ENCODE measurements at places on chromosomes 5 and 9.

- DNase-seq = no peak
Observed at GRCh38 chr5:51388488-51389287, 5.4 kb downstream of the ISL1 start.

DNA sequence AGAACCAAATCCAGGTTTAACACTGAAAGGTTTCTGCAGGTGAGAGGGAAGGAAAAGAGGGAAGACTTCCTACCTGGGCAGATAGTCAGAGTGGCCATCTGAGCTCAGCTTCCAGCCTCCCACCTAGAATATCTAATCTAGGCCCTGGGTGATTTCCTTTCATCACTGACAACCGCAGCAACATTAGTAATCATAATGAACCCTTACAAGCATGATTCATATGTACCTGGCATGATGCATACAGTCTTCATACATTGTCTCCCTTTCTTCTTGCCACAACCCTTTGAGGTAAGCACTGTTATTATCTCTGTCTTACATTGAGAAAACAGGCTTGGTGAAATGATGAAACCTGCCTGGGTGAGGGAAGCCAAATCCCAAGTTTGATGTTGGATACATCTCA, 13.5 kb downstream of the AFAP1L1 start:
- no peak for DNase-seq

DNA sequence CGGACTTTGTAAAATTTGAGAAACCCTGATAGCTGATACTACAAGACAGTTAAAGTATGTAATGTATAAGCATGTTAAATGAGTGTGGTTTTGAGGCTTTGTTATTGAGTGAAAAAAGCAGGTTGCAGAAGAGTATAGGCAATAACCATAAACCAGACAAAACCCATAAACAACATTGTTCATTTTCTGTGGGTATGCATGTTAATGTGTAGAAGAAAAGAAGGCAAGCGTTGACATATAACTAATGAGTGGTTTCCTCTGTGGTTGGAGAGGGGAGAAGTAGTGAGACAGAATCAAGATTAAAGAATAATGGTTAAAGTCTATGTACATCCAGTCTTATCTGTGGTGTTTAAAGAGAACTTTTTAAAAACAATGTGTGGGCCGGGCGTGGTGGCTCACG, 26.2 kb downstream of the RAD23B start:
- no peak for DNase-seq

DNA sequence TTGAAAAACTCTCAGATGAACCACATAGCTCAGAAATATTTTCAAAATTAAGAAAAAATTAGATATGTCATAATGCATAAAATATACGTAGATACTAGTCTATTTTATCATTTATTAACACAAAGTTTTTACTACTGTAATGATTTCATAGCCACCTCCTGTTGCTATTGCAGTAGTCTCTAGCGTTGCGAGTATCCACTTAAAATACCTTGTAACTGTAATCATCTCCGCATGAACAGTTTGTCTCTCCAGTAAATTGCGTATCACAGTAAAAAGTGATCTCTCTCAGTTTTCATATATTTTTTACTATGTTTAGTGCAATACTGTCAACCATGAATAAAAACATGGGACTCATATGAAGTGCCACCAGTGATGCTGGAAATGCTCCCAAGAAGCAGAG, 417.9 kb upstream of the ZNF462 start:
- DNase-seq = no peak

- DNase-seq = no peak
Observed at GRCh38 chr5:158152136-158152535, 293.2 kb upstream of the CLINT1 start.

Measured in hindlimb muscle (tissue), 1 donor.